GM20000 (cell line): ENCODE measurements at places on chromosomes 7 and 10.
A peak's percentile ranks its signal among the peaks of the same experiment; 100 is the strongest.

- DNase-seq, result no peak
Measured at GRCh38 chr10:113540845-113541548, 11.9 kb upstream of the HABP2 start.

DNA sequence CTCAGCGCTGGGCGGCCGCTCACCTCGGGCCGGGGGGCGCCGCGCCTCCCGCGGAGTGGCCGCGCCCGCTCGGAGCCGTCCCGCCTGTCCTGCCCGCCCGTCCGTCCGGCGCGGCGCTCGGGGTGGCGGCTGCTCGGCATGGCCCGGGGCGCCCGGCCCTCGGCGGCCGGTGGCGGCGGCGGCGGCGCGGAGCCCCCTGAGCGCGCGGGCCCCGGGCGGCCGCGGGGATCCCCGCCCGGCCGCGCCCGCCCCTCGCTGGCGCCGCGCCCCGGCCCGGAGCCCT lies 338 bp downstream of the SDK1 start:
- peak; percentile 40 for DNase-seq

DNA sequence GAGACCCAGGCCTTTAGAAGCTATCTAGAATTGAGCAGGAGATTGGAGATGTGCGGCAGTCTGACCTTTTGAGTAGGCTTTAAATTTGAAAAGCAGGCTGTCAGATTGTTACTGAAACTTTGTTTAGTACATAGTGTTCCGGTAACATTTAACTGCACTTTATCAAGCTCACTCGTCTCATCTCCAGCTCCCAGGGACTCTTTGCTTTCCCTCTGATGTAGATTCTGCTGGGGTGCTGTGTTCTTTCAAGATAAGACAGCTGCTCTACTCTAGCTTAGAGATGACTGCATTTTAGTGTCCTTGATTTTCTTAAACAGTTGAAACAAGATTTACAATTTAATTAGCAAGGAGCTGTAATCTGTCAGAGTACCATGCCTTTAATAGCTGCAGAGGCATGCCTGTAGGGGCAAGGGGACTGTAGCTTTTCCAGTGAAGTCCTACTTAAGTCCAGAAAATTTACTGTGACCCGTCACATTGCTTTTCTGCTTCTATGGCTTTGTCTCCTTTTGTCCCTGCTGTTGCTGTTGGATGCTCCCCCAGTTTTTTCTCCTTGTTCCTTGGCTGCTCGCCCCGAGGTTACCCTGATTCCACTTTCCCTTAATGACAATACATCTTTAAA lies 56.4 kb upstream of the MTPN start:
- DNase-seq, result no peak

- DNase-seq, result no peak
Measured at GRCh38 chr10:142371-142770, 7.1 kb downstream of the ZMYND11 start.

- no peak for DNase-seq
Measured at GRCh38 chr7:836429-836828, 4.2 kb downstream of the SUN1 start.

DNA sequence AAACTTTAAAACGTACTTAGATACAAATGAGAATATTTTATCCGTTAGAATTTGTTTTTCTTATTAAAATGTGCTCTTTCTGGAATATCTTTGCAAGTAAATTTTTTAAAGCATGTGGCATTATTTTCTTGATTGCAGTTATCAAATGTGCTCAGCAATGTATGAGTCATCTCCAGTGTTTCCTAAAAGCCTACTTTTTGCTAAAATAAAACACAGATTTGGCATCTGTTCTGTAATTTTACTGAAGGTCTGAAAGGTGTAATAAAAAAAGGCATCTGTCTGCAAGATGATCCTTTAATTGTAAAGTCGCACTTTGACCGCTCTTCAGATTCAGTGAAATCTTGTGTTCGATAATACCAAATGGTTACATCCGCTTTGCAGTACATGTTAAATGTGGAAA lies 3.4 kb downstream of the GNAT3 start:
- no peak for DNase-seq

- no peak for DNase-seq
Measured at GRCh38 chr10:114301951-114302710, 63.1 kb downstream of the VWA2 start.

GRCh38 chr7:106864298-106865081 lies 592 bp upstream of the PIK3CG start:
- peak; percentile 45 for DNase-seq

DNA sequence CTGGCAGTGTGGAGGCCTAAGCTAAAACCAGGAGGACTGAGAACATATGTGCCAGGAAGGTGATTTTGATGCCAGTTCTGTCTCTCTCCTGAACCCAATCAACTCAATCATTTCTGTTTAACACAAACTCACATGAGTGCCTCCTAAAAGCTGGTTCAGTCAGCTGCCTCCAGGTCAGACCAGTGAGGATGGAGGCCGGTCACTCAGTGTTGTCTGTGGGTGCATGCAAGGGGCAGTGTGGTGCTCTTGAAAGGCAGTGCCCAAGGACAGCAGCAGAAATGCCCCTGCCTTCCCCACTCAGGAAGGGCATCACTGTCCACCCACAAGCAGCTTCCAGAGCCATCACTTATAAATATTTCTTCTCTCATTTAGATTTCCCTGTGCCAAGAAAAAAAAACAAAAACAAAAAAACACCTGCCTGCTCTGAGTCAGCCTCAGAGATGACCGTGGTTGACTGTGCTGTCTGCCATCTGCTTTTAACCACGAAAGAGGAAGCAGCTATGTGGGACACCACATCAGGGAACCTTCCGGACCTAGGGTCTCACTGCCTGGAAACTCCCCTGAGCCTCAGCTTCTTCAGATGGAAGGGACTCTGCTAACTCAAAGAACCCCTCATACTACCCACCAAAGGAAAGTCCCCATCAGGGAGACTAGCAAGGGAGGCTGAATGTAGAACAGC lies 39.1 kb downstream of the VOPP1 start:
- DNase-seq, result peak; percentile 79

DNA sequence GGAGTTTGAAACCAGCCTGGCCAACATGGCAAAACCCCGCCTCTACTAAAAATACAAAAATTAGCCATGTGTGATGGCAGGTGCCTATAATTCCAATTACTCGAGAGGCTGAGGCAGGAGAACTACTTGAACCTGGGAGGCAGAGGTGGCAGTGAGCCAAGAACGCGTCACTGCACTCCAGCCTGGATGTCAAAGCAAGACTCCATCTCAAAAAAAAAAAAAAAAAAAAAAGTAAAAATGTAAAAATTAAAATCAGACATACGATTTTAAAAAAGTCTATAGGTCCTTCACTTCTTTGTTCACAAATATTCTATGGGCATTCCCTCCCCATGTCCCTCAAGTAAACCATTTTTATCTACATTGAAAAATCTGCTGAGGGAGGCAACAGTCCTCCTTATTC lies 34.9 kb upstream of the TLL2 start:
- DNase-seq, result no peak

- no peak for DNase-seq
Measured at GRCh38 chr10:28906415-28906814, 229.1 kb downstream of the BAMBI start.

DNA sequence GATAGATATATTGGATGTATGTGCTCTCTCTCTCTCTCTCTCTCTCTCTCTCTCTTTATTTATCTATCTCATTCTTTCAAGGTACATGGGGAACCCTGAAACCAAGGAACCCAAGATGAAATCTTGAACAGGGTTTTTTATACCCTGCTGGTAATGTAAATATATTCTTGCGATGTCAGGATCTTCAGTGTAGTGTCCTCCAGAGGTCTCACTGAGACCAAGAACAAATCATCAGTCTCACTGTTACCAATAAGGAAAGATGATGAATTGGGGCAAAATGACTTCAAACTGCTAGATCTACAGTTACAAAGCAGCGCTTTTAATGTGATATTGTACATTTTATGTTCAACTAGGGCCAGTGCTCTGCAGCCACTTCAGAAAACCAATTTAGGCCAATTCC lies 423.5 kb downstream of the ANKRD7 start:
- DNase-seq, result no peak

DNA sequence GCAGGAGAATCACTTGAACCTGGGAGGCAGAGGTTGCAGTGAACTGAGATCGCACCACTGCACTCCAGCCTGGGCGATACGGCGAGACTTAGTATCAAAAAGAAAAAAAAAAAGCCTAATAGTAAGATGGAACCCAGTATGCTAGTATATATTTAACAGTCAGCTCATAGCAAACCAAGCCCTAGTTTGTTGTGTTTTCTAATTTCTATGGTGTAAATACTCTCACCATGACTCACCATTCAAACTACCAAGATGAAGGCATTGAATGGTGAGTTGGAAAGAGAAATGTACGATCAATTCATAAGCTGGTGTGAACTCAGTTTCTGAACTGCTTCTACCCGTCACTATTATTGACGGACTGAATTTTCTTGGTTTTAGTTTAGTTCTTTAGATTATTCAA lies 173.7 kb upstream of the KAT6B start:
- no peak for DNase-seq

DNA sequence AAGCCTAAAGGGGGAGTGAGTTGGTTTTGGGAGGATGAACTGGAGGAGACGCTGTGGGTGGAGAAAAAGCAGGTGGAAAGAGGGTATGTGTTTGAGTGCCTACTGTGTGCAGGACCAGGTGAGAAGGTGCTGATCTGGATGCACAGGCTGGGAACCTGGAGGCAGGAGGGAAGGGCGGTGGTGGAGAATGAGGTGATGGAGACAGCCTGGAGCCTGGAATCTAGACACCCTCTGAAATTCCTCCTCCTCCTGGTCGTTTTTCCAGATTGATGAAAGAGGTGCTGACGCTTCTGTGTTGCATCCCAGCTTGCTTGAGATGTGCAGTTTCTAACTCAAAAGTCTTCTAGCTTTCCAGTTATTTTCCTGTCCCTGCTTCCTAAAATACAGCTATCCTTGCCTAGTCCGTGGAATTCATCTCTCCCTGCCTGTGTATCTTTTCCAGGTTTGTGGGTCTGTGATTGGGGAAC lies 67.5 kb downstream of the LRMDA start:
- DNase-seq, result no peak

GRCh38 chr10:52215745-52216361 lies 98.2 kb upstream of the DKK1 start:
- DNase-seq, result peak; percentile 50

GRCh38 chr7:21819048-21819447 lies 126.7 kb downstream of the CDCA7L start:
- no peak for DNase-seq

DNA sequence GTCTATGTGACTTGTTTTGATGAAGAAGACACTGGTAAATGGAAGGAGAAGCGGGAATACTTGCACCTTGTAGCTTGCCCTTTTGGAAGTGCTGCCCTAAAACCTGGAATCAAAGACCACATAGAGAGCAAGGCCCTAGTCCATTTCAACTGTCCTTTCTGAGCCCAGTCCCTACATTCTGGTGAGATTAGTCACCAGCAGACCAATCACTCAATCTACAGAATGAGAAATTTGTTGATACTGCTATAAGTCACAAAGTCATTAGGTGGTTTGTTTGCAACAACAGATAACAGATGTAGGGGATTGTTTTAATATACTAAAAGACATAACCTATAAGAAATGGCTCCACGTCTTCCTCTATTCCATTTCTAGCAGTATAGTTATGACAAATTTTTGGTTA lies 33.6 kb downstream of the WASL start:
- no peak for DNase-seq

GRCh38 chr7:158649279-158649678 lies 55.3 kb downstream of the NCAPG2 start:
- DNase-seq, result no peak

DNA sequence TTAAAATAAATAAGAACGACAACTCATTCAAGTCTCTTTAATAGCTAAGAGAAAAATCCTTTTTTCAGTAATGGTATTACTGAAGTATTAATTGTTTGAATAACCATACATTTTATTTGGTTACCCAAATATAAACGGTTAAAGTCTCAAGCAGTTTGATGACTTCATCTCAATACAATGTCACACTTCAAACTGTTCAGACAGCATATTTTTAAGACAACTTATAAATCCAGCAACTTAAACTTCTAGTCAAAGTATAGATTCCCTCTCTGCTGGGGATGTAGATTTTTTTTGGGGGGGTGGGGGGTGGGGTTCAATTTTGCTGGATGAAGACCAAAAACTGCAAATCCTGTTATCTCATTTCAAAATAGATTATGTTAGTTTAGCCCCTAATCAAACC lies 42.0 kb downstream of the GNA12 start:
- no peak for DNase-seq

- DNase-seq, result no peak
Measured at GRCh38 chr7:99272476-99273045, at the start of gene MYH16. Gene MYH16, plus strand, starts transcription at chr7:99272839.

DNA sequence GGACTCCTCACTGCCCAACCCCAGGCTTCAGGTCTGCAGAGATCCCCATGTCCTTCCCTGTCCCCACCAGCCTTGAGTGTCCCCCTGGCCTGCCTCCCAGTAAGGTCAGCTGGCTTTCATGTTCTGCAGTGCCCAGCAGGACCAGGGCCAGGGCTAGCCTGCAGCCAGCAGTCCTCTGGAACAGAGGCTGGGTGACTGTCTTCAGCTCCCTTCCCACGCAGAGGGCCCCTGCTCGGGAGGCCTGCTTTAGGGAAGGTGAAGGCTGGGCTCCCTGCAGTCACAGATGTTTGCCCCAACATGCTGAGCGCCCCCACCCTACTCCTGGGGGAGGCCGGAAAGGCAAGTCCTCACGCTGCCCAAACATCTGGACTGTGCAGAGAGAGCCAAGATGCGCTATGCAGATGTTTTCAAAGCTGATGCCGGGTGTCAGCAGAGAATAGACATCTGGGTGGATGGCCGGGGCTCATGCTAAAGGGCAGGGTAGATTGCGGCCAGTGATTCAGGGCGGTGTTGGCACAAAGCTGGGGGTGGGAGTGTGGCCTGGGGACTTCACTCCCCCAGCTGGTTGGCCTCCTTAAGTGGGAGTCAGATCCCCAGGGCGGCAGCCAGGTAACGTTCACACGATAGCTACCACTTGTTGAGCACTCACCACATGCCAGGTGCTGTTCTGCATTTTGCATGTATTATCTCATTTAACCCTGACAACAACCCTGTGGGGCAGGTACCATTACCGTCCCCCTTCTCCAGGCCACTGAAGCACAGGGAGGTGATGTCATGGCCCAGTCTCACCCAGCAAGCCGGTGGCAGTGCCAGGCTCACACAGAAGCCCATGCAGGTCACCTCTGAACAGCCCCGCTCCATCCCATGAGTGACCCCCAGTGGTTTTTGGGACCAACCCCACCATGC lies 71.2 kb upstream of the COL13A1 start:
- DNase-seq, result no peak

DNA sequence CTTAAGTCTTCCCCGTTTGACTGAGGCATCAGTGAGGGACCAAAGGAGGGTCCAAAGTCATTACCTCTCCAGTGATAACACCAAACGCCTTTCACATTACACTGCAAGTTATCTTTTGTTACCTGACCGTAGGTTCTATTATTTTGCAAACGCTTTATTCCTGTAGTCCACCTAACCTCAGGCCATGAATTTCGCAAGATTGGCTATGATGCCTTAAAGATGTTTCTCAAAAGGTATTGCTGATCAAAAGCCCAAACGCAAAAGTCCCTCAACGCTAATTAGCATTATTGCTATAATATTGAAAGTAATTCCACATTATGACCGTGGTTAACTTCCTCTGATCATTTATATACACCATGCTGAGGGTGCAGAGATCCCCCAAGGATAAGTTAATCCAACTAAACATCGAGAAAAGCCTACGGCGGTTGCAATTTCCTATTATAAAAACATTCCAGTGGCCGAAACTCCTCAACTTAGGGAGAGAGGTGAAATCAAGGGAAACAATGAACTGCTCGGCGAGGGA lies 649 bp downstream of the DNA2 start:
- peak; percentile 18 for DNase-seq

- no peak for DNase-seq
Measured at GRCh38 chr10:21280971-21281572, 244.4 kb downstream of the SKIDA1 start.
